ENCODE measurements at places on chromosomes 5 and 9.

DNA sequence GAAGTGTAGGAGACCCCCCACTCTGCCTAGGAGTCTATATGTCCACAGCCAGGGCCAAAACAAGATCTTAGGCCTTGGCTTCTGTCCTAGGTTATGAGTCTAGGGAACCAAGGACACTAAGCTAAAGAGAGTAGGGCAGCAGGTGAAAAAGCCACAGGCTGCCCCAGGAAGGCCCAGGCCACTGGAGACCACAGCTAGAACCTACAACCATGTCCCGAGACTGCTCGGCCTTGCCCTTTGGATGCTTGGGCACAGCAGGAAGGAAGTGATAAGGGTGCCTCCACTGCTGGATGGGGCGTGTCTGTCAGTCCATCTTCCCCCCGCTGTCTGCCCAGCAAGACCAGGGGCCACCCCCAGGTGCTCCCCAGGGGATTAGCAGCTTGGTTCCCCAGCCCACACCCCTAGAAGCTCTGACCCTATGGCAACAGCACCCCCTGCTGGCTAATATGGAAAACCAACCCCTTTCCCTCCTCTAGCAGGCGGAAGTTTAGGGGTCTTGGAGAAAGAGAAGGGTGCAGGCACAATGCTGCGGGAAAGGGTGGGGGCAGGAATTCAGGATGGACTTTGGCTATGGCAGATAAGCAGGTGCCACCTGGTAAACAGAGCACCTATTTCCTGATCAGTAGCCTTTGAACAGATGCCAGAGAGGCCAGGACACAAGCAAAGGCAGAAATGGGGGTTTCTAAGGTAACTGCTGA lies 10.5 kb upstream of the IRF1 start:
- DNase-seq: no peak

GRCh38 chr5:36145311-36145710 lies 6.4 kb downstream of the LMBRD2 start:
- no peak for DNase-seq

DNA sequence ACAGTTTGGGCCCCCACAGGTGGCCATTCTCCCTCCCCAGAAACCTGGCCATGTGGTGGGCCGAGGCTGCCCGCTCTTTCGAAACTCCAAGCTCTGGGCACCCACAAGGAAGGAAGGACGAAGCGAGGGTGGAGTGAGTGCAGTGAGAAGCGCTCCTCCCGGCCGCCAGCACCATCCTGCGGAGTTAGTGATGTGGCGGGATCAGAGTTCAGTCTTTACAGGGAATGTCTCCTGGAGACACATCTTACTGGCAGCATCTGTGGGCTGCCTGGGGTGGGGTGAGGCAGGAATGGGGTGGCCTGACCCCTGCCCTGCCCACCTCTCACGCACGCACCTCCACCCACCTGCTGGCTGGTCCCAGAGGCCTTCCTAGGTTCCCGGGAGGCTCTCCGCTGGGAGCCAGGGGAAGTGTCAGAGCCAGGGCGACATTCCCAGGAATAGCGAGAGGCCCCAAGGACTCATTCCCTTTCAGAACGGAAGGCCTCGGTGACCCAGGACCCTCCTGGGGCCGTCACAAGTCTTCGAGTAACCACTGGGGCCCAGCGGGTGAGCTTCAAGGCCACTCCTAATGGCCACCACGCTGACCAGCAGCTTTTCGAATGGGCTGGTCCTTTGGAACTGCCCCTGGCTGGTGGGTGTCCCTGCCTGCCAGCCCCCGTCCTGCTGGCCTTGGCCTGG lies 5.5 kb upstream of the RNU6ATAC start:
- DNase-seq: no peak

DNA sequence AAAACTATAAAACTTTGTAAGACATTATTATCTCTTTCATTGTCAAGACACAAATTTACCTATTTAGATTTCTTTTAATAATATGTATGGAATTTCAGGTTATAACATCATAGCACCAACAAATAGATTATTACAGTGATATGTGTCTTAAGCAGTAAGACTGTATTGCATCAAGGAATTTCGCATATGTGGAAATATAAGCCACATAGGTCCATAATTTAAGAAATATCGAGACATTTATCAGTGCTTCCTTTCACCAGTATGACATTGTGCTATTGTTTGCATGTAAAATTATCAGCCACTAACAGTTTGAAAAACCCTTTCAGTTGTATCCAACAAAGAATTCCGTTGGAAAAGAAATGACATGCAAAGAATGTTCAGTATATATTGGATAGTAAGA lies 186.7 kb upstream of the RASA1 start:
- no peak for DNase-seq

- DNase-seq: no peak
Measured at GRCh38 chr5:99460701-99461100, 531.9 kb upstream of the CHD1 start.

DNA sequence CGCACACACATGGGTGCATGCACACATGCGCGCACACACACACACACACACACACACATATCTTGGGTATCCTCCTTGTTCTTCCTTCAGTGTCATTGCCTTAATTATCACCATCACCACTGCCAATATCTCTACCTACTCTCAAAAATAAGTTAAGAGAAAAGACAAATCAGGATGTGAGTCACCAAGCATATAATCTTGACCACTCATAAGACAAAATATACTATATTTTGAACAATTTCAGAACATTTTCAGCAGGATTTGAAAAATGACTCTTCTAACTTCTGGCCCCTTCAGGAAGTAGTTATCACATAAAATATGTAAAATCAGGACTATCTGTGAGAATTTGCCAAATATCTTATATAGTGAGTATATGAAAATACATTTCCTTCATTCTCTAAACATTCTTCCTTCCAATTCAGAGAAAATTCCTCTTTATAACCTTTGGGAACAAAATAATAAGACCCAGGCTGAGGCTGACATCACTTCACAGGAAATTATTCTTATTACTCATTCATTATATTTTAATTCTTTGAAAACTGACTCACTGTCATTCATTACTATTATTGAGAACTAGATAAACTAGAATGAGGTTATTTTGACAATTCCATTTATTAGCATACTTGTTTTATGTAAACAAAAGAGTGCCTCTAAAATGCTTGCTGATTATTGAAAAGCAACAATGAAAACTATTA lies 772.0 kb upstream of the ACO1 start:
- no peak for DNase-seq

GRCh38 chr5:93358176-93358575 lies 222.8 kb downstream of the NR2F1-AS1 start:
- no peak for DNase-seq

DNA sequence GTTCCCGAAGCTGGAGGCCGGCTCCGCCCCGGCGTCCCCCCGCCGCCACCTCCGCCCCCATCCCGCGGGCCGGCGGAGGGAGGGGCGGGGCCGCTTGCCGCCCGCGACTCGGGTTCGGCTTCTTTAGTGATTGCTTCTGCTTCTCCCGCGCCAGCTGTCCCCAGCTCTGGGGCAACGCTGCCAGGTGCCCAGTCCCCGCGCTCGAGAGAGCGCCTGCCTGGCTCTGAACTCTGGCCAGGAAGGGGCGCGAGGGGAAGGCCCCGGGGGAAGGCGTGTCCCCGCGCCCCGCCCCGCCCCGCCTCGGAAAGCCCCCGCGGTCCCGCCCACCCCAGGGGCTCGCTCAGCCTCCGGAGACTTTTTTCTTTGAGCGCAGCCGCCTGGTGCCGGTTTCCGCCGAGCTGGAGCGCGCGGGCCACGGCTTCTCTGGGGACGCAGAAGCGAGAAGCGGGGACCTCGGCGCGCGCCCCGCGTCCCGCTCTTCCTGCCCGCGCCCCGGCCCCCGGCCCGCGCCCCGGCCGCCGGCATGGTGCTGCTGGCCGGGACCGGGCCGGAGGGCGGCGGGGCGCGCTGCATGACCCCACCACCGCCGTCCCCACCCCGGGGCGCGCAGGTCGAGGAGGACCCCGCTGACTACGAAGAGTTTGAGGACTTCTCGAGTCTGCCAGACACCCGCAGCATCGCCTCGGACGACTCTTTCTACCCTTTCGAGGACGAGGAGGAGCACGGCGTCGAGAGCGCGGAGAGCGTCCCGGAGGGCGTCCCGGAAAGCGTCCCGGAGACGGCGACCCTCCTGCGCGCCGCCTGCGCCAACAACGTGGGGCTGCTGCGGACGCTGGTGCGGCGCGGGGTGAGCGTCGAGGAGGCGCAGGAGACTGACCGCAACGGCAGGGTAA lies at the start of gene ANKRD33B:
Gene ANKRD33B (plus strand): TSS at position 126 of the 893 bp plus-strand sequence. CDS start 398 bp downstream, at position 524.
- DNase-seq: no peak

DNA sequence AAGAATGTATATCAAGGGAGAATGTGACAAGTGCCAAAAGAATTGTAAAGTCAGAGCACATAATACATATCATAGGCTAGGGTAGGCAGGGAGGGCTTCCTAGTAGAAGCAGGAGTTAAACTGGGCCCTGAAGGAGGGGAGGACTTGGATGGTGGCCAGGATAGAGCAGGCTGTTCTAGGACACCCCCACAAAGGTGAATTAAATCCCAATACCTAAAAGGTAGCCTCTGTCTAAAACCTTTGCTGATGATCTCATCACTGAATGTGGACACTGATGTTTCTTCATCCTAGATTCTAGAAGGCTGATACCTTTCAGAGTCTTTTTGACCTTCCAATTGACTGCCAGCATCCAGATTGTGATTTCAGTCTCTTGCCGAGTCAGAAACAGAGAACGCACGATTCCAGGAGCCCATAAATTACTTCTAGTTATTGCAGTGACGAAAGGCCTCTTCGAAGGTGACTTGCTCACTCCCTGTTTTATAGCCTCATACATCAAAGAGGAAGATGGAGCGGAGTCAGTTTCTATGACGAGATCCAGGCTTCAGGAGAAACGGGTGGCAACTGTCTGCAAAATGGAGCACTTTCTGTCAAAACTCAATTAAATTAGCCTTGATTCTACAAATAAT lies 43.2 kb downstream of the KIF4B start:
- no peak for DNase-seq

DNA sequence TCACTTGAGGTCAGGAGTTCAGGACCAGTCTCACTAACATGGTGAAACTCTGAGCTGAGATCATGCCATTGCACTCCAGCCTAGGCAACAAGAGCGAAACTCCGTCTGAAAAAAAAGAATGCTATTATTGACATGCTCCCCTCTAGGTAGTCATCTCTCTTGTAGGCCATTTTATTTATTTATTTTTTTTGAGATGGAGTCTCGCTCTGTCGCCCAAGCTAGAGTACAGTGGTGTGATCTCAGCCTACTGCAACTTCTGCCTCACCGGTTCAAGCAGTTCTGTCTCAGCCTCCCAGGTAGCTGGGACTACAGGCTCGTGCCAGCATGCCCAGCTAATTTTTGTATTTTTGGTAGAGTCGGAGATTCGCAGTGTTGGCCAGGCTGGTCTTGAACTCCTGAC lies 20.6 kb upstream of the NIM1K start:
- DNase-seq: no peak

DNA sequence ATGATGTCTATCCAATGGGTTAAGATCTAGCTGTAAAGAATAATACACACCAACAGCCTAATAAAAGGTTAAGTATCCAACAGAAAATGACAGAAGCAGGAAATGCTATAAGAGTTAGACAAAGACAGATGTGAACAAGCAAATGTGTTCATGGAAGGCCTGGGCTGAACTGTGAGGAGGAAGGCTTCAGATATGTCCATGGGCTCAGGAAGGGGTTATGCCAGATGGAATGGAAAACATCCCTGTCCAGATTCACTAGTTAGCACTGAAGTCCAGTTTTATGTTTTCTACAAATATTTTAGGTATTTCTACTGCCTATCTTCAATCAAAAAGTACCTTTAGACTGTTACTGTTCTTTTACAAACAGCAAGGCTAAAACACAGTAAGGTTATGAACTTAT lies 27.1 kb downstream of the ERAP1 start:
- DNase-seq: no peak

GRCh38 chr5:96316487-96316886 lies 116.6 kb downstream of the PCSK1 start:
- DNase-seq: no peak

DNA sequence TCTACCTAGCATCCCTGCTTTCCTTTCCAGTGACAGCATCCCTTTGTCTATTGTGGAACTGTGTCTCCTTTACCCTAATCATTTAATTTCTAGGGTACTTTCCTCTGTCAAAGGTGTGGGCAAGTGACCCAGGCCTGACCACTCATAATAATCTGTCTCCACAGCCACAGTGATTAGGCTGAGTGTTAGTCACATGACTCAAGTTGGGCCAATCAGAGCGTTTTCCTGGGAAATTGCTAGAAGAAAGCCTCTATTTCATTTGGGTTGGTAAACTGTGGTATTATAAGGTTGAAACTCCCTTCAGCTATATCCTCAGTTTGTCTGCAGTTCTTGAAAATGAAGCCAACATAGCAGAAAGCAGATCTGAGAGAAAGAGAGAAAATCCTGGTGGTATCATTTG lies 14.2 kb upstream of the AP3B1 start:
- DNase-seq: no peak

- DNase-seq: peak; percentile 9
Measured at GRCh38 chr5:90434116-90434714, 24.7 kb upstream of the CETN3 start.

DNA sequence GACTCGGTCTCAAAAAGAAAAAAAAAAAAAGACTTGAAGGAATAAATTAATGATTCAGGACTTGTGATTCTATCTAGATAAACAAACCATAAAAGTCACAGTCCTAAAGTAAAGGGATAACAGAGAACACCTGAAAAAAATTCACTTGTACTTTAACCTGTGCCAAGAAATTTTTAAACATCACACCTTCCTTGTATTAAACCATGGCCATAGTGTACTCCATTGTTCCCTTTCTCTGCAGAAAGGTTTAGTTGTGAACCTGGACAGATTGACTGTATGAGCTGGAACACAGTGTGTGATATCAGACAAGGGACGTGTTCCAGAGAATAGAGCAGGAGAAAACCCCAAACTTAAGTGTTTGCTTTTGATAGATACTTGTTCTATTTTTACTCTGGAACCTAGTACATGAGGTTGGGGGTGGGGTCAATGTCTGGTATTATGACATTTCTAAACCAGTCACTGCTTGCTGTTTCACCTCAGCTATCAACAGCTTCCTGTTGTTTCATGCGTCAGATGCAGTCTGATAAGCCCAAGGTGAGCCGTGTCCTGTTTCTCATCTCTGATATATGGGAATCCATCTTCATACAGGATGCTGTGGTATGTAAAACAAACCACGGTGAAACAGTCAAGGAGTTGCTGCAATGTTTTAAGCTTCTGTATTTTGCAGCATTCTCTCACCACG lies 62.5 kb upstream of the ITGA1 start:
- no peak for DNase-seq

DNA sequence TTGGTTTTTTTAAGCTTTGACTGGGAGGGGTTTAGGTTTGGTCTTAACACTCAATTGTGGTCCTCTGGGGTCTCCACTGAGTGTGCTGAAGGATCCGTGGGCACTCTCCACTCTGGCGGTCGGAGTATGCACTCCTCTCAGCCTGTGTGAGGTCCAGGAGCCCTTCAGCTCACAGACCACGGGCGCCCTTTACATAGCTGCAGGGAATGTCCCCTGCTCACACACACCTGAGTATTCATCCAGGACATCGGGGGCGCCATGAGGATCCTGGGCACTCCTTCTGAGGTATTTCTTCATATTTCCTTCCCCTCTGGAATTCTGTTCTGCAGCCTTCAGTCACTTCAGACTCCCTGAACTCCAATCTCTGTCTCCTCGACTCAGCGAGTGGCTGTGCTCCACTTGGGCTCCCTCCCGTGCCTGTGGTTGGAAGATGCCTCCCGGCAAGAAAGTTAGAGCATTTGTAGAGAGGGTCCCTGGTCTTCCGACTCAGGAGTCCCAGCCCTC lies 12.5 kb downstream of the TRIP13 start:
- no peak for DNase-seq

- no peak for DNase-seq
Measured at GRCh38 chr9:79357194-79357593, 214.6 kb upstream of the TLE4 start.
